ENCODE measurements at places on chromosomes 16 and 17. TPM values are rescaled to one million over a fixed set of nuclear protein-coding genes. Genes with fewer than 3 reads are reported as not detected.

The KIF2B gene
- not detected for total RNA-seq

The CAVIN1 gene
- 2.0 TPM for total RNA-seq

The CTRB2 gene
- total RNA-seq: not detected

The PDP2 gene
- 31.2 TPM for total RNA-seq

The SKA2 gene
- 68.4 TPM for total RNA-seq

The EFNB3 gene
- not detected for total RNA-seq

The HOXB5 gene
- total RNA-seq: not detected

The FBXW10B gene
- 0.51 TPM for total RNA-seq

The SCIMP gene
- total RNA-seq: 0.54 TPM

The MYH8 gene
- not detected for total RNA-seq

The HBM gene
- total RNA-seq: not detected

The EFCAB3 gene
- total RNA-seq: not detected

The CCDC78 gene
- 4.6 TPM for total RNA-seq

The UMOD gene
- total RNA-seq: not detected

The SLC35G6 gene
- not detected for total RNA-seq

The ULK2 gene
- 6.3 TPM for total RNA-seq

The MYH10 gene
- 23.7 TPM for total RNA-seq

The TEX14 gene
- 0.31 TPM for total RNA-seq

The MRPL10 gene
- total RNA-seq: 67.0 TPM

The TVP23A gene
- not detected for total RNA-seq

The C16orf86 gene
- 2.8 TPM for total RNA-seq

The NPIPA2 gene
- total RNA-seq: 2.0 TPM

The ABCA5 gene
- 13.2 TPM for total RNA-seq

The C17orf100 gene
- 1.6 TPM for total RNA-seq

The DHX58 gene
- total RNA-seq: 31.7 TPM

The FAM20A gene
- not detected for total RNA-seq

The C17orf78 gene
- total RNA-seq: not detected

The EPX gene
- not detected for total RNA-seq

Data from activated CD8-positive, alpha-beta T cell treated with anti-CD3 and anti-CD28 coated beads for 36 hours (primary cell).